Stimulated activated CD4-positive, alpha-beta T cell treated with anti-CD3 and anti-CD28 coated beads, Interleukin-15, amount 100 ng/mL, for 1 hour (primary cell): ENCODE measurements at places on chromosomes 11 and 22.

DNA sequence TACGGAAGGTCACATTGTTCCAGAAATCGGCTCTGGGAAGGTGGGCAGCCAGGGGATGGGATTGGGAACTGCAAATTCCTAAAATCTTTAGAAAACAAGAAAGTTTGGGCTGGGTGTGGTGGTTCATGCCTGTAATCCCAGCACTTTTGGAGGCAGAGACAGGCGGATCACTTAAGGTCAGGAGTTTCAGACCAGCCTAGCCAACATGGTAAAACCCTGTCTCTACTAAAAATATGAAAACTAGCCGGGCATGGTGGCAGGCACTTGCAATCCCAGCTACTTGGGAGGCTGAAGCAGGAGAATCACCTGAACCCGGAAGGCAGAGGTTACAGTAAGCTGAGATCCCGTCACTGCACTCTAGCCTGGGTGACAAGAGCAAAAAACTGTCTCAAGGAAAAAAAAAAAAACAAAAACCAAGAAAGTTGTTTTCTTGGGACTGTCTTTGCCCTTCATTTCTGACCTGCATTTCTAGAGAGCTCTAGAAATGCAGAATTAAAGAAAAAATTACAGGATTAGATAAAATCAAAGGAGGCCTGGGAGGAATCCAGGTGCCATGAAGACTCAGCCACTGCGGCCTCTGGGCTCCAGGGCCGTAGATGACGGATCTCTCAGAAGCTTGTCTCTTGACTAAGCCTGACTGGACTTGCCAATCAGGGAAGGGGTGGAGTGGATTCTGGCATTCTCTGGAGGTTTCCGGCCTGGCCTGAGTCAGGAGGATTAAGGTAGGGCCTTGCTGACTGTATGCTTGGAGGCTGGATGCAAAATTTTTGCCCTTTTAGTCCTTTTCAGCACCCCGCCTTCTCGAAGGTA lies 5.3 kb upstream of the MALAT1 start:
- DNase-seq = no peak

DNA sequence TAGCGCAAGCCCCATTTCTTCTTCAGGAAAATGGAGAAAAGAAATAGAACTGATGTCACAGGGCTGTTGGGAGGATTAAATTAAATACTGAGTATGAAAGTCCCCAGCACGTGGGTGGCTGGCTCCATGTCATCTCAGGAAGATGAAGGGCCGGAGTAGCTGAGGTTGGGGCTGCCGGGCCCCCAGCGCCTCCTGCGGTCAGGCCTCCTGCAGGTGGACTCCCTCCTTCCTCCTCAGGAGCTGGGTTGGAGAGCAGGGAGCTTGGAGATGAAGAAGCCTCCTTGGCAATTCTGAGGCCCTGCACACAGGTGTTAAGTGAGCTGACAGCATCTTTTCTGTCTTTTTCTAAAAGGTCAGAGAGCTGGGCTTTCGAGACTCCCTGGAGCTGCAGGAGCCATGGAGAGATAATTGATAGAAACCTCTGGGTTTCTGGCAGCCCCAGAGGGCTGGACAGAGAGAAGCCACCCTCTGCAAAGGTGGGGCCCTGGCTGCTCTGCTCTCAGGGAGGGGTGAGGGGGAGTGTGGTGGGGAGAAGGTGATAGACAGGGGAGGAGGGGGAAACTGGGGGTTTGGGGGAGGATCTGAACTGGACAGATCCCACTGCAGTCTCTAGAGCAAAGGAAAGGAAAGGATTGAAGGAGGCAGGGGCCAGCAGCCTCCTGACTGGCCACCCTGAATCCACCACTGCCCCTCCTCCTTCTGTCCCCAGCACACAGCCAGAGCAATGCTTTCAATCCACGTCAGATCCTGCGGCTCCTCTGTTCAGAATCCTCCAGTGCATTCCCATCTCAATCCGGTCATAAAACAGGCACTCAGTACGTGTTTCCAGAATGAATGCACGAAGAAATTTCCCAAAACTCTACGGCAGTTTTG lies 210.8 kb downstream of the CEP164 start:
- no peak for DNase-seq

GRCh38 chr11:17397311-17398002 lies 9.0 kb upstream of the KCNJ11 start:
- no peak for DNase-seq

GRCh38 chr22:36386900-36387708 lies 663 bp downstream of the MYH9 start:
- DNase-seq = no peak
